D721Med (cell line): ENCODE measurements at places on chromosomes 5 and 9.

- DNase-seq: no peak
Observed at GRCh38 chr5:132083071-132083678, 9.6 kb downstream of the CSF2 start.

DNA sequence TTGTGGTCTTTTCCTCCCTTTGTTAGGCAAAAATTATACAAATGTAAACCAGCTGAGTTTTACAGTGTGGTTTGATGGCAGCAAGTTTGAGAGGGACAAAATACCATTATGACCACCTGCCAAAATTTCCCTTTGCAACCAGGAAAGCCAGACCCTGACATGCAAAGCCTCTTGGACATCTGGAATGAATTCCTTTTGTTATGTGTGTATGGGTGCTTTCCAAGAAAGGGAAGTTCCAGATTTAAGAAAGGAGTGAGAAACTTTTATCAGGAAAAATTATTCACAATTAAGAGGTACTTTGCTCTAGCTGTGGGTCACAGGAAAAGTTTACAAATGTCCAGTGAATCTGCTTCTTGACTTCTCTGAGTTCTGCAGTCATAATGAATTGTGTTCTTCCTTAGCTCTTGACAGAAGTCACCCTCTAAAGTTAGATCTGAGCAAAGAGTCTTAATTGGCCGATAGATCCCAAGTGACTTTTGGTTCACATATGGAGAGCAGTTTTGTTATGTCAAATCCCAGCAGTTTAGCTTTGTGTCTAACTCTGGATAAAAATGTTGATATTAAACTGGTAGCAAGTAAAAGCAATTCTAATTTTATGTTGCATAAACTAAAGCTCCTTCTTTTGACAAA is 295.9 kb upstream of the ZNF608 start:
- DNase-seq: no peak

DNA sequence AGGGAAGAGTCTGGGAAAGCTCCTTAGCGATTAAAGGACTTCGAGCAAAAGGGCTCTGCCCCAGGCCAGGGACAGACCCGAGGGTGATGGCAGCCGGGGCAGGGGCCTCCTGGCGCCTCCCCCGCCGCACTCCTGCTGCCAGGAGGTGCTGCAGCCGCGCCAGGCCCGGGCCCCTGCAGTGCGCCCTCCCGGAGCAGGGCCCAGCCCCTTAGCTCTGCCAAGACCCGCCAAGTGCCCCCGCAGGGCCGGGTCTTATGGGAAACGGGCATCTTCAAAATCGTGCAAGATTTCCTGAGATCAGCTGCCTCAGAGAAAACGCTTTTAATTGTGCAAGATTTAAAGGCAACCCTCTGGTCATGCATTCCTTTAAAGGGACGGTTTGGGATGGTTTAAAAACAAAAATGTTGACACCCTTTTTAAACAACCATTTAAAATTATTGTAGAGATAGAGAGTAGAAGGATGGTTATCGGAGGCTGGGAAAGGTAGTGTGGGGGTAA is 52.4 kb downstream of the CDC14B start:
- no peak for DNase-seq

DNA sequence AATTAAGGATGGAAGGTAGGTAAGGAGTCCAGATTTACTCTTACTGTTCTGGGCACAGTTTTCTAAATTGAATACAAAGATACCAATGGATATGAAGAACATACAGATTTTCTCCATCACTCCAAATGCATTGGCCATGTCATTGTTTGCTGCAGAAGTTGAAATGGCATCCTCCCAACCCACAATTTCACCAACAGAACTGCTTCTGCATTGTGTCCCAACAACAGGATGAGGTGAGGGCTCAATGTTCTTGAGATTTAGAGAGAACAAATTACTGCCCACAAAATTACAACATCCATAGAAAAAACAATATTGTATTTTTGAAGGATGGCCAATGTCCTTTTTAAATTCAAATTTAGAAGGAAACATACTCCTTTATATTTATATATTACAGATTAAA is 88.9 kb downstream of the NUDT12 start:
- no peak for DNase-seq

- DNase-seq: no peak
Observed at GRCh38 chr5:53739111-53739510, 178.7 kb downstream of the NDUFS4 start.

- no peak for DNase-seq
Observed at GRCh38 chr9:34377404-34377746, 677 bp upstream of the MYORG start.

DNA sequence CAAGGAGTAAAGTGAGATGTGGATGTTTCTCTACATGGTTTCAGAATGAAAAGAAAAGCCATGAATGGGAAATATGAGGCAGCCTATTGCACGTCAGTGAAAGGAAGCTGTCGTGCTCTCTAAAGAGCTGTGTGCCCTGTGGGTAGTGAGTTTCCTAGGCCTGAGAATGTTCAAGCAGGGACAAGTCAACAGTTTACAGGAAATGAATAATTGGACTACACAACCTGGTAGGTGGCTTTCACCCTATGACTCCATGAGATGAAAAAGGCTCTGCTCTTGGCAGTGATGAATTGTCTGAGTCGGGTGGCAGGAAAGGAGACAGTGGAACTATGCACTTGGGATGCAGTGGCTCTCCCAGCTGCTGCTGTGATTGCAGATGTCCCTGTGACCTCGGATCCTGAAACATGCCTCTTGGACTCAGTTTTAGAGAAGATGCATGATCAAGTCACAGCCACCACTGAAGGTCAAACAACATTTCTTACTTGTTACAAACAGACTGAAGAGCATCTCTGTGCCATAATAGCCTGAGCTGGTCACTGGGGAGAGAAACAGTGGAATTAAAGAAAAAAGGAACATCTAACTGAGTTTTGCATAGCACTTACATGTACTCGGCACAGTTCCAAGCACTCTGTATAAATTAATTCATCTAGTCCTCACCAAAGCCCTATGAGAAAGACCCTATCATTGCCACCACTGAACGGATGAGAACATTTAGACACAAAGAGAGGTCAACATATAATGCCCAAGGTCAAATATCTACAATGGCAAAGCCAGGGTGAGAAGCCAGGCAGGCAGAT is 293.7 kb downstream of the SPOCK1 start:
- no peak for DNase-seq

GRCh38 chr9:114953959-114954358 is 23.6 kb upstream of the TNFSF8 start:
- DNase-seq: no peak

- no peak for DNase-seq
Observed at GRCh38 chr5:75078027-75078426, 25.7 kb upstream of the GCNT4 start.
